ENCODE measurements at places on chromosomes 1 and 21.

GRCh38 chr1:216310776-216311175 lies 112.5 kb downstream of the USH2A start:
- DNase-seq, result peak; percentile 2

- DNase-seq, result no peak
Observed at GRCh38 chr1:37673920-37674319, 18.4 kb upstream of the CDCA8 start.

DNA sequence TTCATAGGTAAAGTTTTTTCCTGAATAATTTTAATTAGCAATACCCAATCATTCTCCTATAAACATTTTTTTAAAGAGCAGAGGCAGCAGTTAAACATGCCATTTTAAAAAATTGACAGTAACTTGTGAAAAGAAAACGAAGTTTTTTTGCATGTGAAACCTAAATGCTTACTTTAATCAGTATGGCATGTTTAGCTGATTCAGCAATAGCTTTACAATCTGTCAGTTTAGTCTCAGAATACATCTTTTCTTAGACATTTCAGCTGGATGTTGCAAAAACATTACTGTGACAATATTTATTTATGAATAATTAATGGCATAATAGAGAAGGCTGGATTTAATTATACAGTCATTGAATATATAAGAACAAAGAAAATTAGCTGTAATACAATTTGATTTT lies 1132.4 kb upstream of the ADGRL2 start:
- no peak for DNase-seq

- no peak for DNase-seq
Observed at GRCh38 chr1:151311011-151311410, 16.2 kb downstream of the PI4KB start.

DNA sequence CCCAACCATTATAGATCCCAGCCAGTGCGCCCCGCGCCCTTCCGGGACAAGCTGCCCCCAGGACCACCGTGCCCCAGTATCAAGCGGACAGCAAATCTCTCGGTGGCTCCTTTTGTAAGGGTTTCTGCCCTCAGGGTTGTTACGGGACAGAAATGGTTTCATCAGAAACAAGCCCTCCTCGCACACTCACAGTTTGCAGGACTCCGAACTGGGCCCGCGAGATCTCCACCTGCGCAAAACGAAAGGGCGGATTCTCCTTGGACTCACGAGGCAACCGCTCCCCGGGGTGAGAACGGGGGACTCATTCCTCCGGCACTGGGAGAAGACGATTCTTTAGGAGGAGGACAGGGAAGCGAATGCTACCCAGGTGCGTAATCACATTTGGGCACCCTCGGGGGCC lies 51.1 kb upstream of the H6PD start:
- no peak for DNase-seq

- DNase-seq, result no peak
Observed at GRCh38 chr1:226444901-226445300, 37.0 kb upstream of the PARP1 start.

DNA sequence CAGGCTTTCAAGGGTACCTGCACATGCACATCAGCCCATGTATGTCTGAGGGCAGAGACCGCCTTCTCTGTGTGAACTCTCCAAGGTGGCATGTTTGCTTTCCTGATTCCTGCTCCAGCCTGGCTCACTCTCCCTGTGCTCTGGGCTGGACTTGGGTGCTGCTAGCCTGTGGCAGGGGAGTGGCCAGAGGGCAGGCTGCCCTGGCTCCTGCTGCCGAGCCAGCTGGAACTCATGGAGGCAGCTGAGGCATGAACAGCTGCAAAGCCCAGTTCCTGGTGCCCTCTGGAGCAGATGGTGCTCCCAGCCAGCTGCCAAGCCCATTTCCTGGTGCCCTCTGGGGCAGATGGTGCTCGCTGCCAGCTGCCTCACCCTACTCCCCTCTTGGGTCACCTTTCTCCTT lies 7.6 kb downstream of the UBL4B start:
- DNase-seq, result no peak

DNA sequence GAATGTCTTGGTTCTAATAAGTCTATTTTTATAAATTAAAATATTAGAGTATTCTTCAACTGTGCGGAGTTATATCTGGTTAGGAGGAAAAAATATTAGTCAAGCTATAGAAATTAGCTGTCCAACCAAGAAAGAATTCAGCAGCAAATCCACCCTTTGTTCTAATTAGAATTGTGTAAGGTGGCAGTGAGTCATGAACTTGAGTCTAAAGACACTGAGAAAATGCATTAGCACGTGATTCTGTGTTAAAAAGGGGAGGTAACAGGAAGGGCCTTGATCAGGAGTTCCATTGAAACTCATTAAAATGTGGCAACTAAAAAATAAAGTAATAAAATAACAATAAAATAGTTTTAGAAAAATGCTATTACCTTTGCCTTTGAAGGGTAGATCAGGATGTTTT lies 398.2 kb upstream of the RGS18 start:
- DNase-seq, result no peak

GRCh38 chr1:100296140-100296539 lies 30.1 kb downstream of the RTCA start:
- no peak for DNase-seq

- no peak for DNase-seq
Observed at GRCh38 chr21:43295066-43295958, 126.5 kb downstream of the CRYAA start.

DNA sequence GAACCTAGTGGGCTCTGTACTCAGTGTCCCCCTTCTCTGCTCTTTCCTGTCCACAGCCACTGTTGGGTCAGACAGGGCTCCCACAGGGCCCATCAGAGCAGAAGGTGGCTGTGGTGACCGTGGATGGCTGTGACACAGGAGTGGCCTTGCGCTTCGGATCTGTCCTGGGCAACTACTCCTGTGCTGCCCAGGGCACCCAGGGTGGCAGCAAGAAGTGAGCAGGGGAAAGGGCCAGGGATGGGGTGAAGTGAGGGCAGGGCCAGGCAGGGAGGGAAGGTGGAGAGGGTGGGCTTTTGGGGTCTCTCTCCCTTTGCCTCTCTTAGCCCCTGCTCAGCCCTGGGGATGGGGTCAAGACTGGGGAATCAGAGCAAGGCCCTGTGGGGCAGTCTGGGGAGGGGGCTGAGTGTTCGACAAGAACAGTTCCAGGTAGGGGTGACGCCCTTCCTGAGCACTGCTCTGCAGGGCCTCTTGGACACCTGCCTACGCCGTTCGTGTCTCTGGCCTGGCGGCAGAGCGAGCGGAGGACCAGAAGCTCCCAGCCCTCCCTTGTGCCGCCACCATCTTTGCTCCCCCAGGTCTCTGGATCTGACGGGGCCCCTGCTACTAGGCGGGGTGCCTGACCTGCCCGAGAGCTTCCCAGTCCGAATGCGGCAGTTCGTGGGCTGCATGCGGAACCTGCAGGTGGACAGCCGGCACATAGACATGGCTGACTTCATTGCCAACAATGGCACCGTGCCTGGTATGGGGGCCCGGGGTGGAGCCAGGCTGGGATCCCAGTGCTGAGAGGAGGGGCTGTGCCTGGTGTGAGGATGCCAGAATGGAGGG lies 13.1 kb downstream of the CELSR2 start:
- DNase-seq, result no peak

GRCh38 chr1:78075621-78076020 lies 29.9 kb downstream of the GIPC2 start:
- DNase-seq, result no peak

GRCh38 chr1:57843760-57844159 lies 419.9 kb upstream of the DAB1 start:
- no peak for DNase-seq

DNA sequence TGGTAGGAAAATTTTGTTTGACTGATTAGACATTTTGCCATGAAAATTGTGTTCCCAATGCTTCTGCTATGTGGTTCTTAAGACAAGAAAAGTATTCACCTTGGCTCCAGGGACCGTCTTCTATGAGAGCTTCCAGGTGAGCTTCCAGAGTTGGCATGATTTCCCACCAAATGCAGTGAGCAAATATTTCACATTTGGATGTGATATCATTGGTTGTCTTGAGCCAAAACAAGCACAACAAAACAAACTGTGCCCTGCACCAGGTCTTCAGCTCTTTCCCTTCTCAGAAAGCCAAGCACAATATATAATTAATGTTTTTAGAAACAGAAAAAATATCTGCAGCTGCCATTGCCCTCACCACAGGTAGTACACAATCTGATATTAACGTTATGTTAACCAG lies 1009.0 kb downstream of the PLA2G4A start:
- no peak for DNase-seq

GRCh38 chr1:163467289-163467688 lies 145.5 kb downstream of the NUF2 start:
- DNase-seq, result no peak

- DNase-seq, result peak; percentile 59
Observed at GRCh38 chr1:100455478-100456072, 82.4 kb upstream of the GPR88 start.

GRCh38 chr1:13996334-13996733 lies 296.3 kb downstream of the PRDM2 start:
- DNase-seq, result no peak

GRCh38 chr1:185425163-185425562 lies 108.1 kb upstream of the IVNS1ABP start:
- DNase-seq, result no peak

DNA sequence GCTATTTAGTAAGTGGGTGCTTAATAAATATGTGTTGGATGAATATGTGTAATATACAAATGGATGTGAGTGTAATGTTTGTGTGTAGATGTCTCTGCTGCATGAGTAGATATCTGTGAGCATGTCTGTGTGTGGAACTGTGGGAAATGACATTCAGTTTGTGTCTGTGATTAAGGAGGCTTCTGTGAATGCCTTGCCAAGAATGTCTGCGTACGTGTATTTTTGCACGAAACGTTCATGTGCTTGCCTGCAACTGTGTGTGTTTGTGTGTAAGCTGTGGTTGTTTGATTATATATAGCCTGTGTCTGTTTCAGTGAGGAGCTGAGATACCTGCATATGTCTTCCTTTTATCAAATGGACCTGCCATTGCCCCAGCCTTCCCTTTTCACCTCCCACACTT lies 13.8 kb downstream of the DMBX1 start:
- no peak for DNase-seq

DNA sequence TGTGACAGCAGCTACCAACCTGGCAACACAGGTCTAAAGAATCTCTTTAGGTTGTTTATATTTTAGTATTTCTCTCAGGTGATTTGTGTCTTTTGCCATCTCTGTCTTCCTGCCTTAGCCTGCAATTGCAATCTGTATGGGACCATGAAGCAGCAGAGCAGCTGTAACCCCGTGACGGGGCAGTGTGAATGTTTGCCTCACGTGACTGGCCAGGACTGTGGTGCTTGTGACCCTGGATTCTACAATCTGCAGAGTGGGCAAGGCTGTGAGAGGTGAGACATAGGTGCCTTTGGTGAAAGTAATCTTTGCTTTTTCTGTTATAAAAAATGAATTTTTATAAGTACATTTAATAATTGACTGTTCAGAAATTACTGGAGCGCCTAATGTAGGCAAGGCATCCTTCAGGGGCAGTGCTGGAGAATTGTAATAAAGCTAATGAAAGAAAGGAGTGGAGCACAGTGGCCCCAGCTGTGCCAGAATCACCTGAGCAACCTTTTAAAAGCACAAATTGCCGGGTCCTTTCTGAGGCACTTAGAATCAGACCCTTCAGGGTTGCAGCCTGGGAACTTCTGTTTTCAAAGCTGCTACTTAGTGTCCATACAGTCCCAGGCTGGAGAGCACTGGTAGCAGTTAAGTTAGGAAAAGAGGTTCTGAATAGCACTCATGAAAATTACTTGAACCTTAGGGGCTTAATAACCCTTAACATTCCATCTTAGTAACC lies 60.6 kb upstream of the LAMC2 start:
- no peak for DNase-seq

- DNase-seq, result no peak
Observed at GRCh38 chr1:234994436-234995295, 134.0 kb downstream of the TOMM20 start.

DNA sequence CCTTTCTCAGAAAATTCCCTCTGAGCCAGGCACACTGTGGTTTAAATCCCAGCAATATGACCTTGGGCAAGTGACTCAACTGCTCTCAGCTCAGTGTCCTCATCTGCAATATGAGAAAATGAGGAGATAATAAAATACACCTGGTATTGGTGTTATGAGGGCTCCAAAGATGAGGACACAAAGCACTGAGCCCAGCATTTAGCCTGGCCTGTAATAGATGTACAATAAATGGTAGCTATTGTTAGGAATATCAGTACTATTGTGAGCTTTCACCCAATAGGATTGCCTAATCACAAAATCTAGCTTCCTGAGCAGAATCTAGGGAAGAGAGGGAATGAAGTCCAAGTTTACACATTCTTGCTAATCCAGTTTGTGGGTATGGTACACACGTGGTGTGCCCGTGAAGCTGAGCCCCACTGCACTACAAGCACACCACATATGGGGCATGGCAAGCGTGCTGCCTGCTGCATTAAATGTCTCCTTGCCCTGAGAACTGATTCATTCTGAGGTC lies 24.3 kb upstream of the SLC30A1 start:
- no peak for DNase-seq

- no peak for DNase-seq
Observed at GRCh38 chr1:109996476-109996875, 11.9 kb downstream of the AHCYL1 start.

DNA sequence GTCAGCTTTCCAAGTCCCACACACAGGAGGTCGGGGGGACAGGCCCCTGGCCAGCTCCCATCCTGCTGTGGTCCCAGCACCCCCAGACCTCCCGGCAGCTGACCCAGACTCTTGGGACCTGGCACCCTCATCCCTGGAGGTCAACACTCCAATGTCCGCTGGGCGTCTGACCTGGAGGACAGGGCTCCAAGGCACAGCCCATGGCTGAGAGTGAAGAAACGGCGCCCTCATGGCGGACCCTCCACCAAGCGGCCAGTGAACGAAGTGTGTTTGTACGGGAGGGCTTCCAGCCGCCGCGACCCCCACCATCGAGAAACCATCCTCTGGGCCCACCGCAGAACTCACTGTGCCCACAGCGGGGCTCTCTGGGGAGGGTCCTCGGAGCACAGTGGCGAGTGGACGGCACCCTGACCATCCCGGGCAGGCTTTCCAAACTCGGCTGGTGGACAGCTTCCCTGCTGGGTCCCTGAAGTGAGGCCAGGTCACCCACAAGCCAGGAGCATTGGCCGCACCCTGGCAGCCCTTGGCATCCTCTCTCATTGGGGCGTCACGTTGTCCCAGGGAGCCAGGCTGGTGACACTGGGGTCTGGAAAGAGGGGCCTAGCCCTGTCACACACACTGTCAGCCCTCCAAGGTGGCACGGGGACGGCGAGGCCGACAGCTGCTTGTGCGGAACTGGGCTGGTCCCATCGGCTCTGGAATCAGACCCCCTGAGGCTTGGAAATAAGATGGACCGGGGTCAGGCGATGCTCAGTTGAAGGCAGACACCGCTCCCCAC lies 47.8 kb upstream of the COL6A2 start:
- no peak for DNase-seq

GRCh38 chr1:52925571-52926005 lies 1.5 kb upstream of the SCP2 start:
- DNase-seq, result no peak

GRCh38 chr1:107525961-107526360 lies 385.1 kb downstream of the NTNG1 start:
- no peak for DNase-seq

- DNase-seq, result peak; percentile 76
Observed at GRCh38 chr1:157404063-157404501, 148.2 kb downstream of the FCRL5 start.

All from AML-193 (cell line).